ENCODE measurements at places on chromosomes 2 and 18. TPM values are rescaled to one million over a fixed set of nuclear protein-coding genes. Genes with fewer than 3 reads are reported as not detected.

LBX2 gene
- total RNA-seq, result 0.66 TPM

DNA sequence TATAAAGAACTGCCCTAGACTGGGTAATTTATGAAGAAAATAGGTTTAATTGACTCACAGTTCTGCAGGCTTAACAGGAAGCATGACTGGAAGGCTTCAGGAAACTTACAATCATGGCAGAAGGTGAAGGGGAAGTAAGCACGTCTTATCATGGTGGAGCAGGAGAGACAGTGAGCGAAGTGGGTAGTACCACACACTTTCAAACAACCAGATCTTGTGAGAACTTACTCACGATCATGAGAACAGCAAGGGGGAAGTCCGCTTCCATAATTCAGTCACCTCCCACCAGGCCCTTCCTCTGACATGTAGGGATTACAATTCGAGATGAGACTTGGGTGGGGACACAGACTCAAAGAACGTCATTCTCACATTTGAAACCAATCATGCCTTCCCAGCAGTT, 260.1 kb upstream of the FAM98A start:
- no peak for DNase-seq

DNA sequence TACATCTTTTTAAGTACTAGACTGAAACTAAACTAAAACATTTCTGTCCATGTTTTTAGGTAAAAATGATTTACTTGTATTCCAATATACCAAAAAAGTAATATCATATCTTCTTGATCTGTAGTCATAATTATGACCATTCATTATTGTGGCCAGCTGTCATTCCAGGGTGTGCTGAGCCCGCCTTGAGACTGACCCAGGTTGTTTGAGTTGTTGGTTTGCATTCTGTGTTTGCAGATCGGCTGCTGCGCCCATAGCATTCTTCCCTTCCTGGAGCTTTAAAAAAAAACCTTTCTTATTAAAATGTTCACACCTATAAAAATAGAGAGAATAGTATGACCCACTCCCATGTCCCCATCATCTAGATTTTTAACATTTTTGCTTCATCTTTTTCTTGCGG, 101.9 kb downstream of the PRKCE start:
- DNase-seq, result no peak

GRCh38 chr2:189726849-189727248, 35.7 kb downstream of the OSGEPL1 start:
- no peak for DNase-seq

- no peak for DNase-seq
Observed at GRCh38 chr18:46141199-46141598, 37.0 kb downstream of the HAUS1 start.

DNA sequence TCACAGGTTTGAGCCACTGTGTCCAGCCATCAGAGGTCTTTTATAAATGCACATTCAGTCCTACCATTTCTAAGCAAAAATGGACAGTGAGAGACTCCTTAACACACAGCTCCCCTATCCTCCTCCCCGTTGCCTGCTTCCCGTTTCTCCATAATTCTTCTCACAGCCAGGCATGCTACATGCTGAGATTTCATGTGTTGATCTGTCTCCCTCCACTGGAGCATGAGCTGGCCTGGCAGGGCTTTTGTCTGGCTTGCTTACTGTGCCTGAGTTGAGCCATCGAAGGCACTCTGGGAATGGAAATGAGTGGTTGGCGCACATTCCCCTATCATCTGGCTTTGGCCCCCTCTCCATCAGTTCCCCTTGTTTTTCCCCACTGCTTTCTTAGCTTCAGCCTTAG, 413.5 kb downstream of the PTPRM start:
- no peak for DNase-seq

GRCh38 chr2:140567734-140568133, 1563.1 kb downstream of the LRP1B start:
- no peak for DNase-seq

DNA sequence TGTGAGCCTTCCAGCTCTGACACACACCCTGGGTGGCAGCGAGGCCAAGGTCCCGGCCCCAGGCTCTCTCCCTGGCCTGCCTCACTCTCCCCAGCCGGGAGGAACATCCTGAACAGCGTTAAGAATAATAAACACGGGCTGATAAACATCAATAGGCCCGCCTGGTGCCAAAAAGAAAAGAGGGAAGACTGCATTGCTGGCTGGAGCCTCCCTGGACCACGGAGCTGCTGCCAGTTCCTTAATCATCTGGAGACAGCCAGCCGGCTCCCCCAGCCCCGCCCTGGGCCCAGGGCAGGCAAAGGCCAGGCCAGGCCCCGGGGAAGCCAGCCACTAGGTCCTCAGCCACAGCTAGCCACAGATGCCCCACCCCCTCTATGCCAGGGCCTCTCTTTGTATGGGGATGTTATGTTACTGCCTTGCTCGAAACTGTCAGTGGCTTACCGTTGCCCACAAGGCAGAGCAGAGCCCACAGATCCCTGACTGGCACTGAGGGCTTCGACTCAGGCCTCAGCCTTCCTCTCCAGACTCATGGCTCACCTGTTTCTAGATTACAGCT, 293.7 kb downstream of the DYSF start:
- DNase-seq, result no peak
